ENCODE measurements at places on chromosomes 3 and 15.

GRCh38 chr15:91620229-91620628, 233.3 kb upstream of the SLCO3A1 start:
- no peak for DNase-seq

DNA sequence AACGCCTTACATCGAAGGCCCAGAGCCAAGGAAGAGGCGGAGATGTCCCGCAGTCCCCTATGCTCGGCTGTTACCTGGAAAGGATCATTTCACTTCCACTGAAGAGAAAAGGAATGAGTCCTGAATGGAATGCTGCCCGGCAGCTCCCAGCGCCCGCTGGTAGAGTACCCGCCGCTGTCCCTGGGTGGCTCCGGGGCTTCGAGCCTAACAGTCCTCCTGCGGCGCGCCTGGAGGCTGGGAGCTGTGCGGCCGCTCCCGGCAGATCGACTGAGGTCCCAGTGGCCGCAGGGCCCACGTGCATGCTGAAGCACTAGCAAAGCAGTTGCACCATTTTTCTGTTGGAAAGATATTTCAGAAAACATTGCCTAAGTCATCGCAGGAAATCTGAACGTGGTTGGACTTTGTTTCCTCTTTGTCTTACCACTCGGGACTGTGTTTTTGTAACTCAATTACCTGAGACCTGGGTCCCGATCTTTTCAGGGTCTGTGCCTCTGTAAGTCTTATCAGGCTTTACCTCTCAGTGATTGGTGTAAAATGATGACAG, 984 bp downstream of the RNU6-1 start:
- no peak for DNase-seq

DNA sequence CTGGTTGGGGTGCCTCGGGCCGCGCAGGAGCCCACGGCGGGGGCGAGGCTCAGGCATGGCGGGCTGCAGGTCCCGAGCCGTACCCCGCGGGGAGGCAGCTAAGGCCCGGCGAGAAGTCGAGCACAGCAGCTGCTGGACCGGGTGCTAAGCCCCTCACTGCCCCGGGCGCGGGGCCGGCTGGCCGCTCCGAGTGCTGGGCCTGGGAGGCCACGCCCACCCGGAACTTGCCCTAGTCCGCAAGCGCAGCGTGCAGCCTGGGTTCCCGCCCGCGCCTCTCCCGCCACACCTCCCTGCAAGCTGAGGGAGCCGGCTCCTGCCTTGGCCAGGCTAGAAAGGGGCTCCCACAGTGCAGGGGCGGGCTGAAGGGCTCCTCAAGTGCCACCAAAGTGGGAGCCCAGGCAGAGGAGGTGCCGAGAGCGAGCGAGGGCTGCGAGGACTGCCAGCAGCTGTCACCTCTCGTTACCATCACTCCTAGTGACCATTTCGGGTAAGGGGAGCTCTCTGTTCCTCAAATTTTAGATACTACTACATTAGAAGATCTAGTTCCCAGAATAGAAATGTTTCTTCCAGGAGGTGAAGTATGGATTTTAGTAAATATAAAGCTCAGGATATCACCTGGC, 417.0 kb upstream of the AGTR1 start:
- no peak for DNase-seq

- DNase-seq, result no peak
These were observed 32.7 kb downstream of the LRRC3B start for GRCh38 chr3:26655231-26655630.

DNA sequence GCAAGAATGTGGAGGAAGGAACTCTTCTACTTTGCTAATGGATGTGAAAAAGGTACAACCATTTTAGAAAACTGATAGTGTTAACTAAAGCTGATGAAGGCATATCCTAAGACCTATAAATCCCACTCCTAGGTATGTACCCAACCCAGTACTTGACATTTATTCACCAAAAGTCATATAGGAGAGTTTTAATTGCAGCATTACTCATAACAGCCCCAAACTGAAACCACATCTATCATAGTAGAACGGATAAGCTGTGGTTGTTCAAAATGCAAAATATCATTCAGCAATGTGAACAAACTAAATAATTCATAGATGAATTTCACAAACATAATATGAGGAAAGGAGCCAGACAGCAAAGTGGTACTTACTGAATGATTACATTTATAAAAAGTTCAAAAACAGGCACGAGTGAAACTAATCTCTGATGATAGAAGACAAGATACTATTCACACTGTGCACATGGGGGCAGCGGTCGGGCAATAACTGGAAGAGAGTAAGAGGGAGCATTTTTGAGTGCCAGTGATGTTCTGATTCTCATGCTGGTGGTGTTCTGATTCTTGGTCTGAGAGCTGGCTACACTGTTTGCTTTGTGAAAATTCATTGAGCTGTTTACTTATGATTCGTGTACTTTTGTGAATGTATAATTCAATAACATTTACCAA, 34.3 kb downstream of the GOLIM4 start:
- no peak for DNase-seq

- DNase-seq, result no peak
These were observed 83.3 kb downstream of the MINAR1 start for GRCh38 chr15:79515300-79516027.

GRCh38 chr3:36484386-36484785, 104.1 kb downstream of the STAC start:
- DNase-seq, result no peak

Data from stimulated activated CD4-positive, alpha-beta T cell treated with anti-CD3 and anti-CD28 coated beads, Interleukin-4, amount 100 ng/mL, for 4 hours (primary cell).